ENCODE measurements at places on chromosomes 6 and 20. TPM values are rescaled to one million over a fixed set of nuclear protein-coding genes. Genes with fewer than 3 reads are reported as not detected.

DNA sequence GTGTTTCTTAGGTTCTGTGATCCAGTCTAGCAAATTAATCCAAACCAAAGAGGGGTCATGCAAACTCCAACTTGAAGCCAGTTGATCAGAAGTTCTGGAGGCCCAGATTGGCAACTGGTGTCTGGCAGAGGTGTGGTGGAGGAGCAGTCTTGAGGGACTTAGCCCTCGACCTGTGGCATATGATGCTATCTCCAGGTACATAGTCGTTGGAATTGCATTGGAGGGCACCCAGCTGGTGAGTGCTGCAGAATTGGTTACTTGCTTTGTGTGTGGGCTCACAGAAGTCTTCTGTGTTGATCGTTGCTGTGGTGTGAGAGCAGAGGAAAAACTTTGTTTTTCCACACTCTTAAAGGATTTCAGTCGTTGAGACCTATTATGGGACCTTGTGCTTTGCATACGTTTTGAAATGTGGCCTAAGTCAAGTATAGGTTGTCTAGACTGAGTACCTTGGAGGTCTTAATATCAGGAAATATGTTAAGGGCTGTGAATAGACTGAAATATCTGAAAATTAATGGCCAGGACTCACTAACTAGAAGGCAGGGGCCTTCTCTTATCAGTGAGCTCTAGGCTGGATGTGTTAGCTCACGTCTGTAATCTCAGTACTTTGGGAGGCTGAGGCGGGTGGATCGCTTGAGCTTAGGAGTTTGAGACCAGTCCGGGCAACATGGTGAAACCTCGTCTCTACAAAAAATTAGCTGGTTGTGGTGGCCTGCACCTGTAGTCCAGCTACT, 7.8 kb downstream of the PANK2 start:
- no peak for DNase-seq

- DNase-seq, result no peak
Measured at GRCh38 chr6:150638765-150639164, 39.1 kb downstream of the PLEKHG1 start.

- peak; percentile 61 for DNase-seq
Measured at GRCh38 chr6:80608881-80609280, 502.4 kb downstream of the BCKDHB start.

GRCh38 chr6:116528780-116529179, 16.7 kb downstream of the TRAPPC3L start:
- no peak for DNase-seq

DNA sequence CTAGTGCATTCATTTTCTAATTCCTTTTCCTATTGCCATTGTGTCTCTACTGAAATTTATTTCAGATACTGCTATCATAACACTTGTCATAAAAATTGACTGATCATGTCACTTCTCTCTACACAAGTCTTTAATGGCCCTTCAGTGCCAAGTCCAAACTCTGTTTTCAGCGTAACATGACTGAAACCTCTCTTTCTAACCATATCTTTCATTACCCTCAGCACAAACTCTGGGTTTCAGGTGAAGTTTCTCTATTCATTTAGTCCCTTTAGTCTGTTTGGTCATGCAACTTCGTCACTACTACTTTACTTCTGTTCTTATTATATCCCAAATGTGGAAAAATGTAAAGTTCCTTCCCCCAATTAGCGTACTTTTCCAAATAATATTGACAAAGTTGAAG, 234.9 kb downstream of the OGFRL1 start:
- no peak for DNase-seq

GRCh38 chr20:31822421-31823330, 3.5 kb downstream of the MYLK2 start:
- peak; percentile 46 for DNase-seq

DNA sequence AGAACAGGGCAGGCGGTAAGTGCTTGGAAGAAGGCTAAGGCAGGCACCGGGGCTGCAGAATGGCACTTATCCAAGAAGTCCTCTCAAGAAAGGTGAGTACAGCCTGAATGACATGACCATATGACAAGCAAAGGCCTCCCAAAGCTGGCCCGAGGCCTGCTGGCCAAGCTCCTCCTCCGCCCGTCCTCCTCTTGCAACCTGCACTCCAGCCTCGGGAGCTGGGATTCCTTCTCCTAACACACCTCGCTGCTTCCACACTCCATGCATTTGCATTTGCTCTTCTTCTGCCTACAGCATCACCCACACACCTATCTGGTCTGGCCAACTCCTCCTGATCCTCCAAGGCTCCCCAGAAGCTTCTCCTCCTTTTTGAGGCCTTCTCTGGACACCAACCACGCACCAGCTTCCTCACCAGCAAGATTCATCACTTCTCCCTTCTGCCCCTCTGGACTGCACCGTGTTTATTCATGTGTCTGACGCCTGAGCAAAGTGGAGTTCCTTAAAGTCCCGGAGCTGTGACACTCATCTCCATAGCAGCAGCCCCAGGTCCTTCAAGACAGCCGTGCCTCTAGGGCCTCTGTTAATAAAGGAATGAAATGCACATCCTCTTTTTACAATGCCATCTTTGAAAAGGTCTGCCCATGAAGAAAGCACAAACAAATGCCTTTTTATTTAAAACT, 32.3 kb downstream of the CNKSR3 start:
- no peak for DNase-seq

GRCh38 chr20:63343460-63344445, 17.4 kb downstream of the CHRNA4 start:
- DNase-seq, result no peak

DNA sequence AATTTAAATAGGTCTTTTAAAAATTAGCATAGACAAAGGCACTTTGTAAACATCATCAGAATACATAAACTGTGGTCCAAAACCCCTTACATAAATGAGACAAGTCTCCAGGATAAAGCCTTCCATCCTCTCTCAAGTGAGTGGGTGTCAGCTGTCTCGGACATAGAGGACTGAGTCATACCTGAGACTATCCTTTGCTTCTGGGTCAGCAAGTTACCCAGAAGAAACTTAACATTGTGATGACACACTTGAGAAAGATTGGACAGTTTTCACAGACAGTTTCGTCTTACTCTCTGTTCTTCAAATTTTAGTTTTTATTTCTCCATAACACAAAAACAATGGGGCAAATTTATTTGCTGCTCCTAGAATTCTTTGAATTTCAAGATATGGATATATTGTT, 838.0 kb downstream of the DHX35 start:
- DNase-seq, result peak; percentile 19

- DNase-seq, result no peak
Measured at GRCh38 chr20:6663751-6664388, 103.6 kb upstream of the BMP2 start.

DNA sequence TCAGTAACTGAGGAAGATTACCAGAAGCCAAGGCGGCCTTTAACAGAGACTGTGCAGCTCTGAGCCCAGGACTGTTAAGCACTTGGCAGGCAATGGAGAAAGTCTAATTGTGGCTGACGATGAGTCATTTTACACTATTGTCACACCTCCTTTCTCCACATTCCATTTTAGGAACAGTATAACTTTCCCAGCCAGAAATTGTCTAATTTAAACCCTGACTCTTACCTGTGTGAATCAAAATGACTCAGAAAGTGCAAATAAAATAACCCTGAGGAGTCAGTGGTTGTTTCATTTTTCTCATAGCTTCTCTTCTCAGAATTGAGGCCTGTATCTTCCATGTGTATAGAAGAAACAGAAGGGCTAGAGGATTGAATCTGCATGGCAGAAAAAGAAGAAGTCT, 40.0 kb upstream of the OPN5 start:
- peak; percentile 35 for DNase-seq

DNA sequence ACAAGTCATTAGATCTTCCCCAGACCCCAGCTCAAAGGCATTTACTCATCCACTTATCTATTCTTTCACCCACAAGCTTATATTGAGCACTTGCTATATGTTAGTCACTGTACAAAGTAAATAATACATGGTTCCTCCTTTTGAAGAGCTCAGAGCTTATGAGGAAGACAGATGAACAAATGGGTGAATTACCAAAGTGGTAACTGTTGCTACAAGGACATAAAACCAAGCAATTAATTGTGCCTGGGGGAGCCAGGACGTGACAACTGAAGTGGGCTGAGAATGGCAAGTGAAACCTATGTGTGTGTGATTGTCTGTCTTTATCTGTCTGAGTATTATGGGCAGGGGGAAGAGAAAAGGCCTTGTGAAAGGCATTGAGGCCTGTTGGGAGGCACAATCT, 45.6 kb upstream of the AKIRIN2 start:
- DNase-seq, result no peak

DNA sequence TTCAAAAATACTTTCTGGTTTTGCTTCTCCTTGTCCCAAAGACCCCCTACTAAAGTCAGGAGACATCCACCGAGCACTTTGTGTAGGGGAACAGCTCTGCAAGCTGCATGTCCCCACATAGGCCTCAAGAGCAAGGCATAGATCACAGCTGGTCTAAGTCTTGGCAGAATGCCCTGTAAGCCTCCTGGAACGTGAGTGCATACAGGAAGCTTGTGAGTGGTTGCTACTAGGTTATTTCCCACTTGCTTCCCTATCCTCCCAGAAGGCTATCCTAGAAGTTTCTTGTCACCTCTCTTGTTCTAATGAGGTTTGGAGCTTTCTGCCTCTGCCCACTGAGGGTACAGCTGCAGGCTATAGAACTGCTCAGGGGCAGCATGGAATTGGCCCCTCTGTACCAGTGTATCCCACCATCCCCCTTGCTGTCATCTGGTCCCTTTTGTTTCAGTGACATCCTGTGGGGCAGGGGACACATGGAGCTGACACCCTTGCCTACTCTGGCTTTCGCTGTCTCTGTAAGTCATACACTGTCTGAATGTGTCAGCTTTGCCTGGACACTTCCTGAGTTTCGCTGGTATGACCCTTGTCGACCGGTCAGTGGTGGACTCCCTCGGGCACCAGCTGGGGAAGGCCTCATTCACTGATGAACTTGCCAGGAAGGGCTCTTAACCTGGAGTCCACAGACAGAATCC, 35.6 kb upstream of the KCNK16 start:
- peak; percentile 32 for DNase-seq

DNA sequence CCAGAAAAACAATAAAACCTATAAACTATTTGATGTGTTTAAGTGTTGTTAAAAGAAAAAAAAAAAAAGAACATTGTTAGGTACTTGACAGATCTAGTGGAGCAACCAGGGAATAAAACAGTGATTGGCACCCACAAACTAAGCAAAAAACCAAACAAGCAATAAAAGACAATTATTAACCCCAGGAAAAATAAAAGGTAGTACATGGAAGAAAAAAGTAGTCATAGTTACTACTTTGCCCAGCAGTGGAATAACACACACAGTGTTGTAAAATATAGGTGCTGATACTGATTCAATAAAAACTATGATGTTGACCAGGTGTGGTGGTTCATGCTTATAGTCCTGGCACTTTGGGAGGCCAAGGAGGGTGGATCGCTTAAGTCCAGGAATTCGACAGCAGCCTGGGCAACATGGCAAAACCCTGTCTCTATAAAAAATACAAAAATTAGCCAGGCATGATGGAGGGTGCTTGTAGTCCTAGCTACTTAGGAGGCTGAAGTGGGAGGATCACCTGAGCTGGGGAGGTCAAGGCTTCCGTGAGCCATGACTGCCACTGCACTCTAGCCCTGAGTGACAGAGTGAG, 43.9 kb downstream of the PIGU start:
- no peak for DNase-seq

- DNase-seq, result no peak
Measured at GRCh38 chr6:125714441-125715090, 34.9 kb upstream of the HEY2 start.

DNA sequence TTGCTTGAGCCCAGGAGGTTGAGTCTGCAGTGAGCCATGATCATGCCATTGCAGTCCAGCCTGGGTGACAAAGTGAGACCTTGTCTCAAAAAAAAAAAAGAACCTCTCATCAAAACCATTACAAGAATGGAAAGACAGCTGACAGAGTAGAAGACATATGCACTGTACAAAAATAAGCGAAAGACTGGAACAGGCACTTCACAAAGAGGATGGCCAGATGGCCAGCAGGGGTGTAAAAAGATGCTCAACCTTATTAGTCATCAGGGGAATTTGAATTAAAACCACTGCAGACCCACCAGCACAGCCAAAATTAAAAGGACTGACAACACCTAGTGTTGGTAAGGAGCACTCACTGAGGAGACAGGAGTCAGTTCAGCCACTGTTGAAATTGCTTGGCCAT, 13.5 kb upstream of the TAF4 start:
- no peak for DNase-seq

DNA sequence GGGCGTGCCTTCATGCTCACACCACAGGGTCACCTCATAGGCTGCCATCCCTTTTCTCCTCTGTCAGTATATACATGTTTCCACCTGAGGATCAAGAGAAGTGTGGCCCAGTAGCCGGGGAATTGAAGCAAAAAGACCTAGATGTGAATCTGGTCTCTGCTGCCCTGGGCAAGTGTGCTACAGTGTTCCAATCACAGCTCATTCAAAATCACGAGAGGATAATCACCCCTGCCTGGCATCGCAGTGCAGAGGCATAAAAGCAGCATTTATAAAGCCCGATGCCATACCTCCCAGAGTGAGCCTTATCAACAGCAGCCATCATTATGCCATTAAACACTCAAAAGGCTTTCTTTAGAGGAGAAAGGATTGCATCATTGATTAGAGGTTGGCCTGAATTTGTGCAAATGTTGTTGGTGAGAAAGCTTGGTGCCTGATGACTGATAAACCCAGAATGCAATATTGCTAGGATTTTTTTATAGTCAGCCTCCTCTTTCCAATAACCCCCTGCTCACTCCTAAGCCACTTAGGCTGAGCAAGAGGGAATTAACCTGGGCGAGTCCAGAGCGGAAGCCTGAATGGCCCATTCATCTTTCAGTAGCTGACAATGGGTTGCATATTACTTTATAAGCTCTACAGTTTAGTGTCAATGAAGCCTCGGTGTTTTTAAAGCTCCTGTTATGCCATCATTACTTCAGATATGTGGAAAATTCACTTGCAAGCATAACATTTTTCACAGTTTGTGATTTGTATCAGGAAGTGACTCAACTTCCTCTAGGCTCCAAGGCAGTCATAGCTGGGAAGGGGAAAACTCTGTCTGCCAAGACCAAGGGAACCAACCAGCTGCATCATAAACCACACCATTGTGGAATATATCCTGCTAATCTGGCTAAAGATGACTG, 92.5 kb upstream of the NXT1 start:
- DNase-seq, result peak; percentile 90

DNA sequence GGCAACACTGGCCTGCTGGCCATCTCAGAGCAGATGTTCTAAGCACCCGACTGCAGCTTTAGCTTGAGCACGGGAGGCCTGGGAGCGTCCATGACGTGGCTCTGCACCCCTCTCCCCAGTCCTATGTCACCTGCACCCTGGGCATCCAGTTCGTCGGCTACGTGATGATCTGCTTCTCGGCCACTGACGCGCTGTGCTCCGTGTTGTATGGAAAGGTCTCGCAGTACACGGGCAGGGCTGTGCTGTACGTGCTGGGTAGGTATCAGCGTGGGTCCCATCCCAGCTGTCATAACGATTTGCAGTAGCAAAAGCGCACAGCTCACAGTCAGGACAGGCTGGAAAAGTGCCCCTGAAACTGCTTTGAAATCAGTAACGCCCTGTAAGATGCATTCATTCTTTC, 14.7 kb downstream of the UNC93A start:
- DNase-seq, result no peak

The RFX6 gene
- total RNA-seq, result not detected

The E2F1 gene
- 56.2 TPM for total RNA-seq

The EEF1A2 gene
- total RNA-seq, result 0.32 TPM

The RBM24 gene
- total RNA-seq, result 60.7 TPM

The ARFGEF3 gene
- total RNA-seq, result under 0.01 TPM

The TMC2 gene
- total RNA-seq, result not detected

The SMOC2 gene
- not detected for total RNA-seq

The PAX1 gene
- not detected for total RNA-seq

The DNAH8 gene
- not detected for total RNA-seq

The PRDM13 gene
- total RNA-seq, result under 0.01 TPM

The SLC26A8 gene
- total RNA-seq, result not detected

The LINC00237 gene
- total RNA-seq, result not detected

The NOTCH4 gene
- 0.26 TPM for total RNA-seq

The SLC24A3 gene
- 0.06 TPM for total RNA-seq

The LY6G6D gene
- not detected for total RNA-seq

The DEFB115 gene
- not detected for total RNA-seq

Measured in LHCN-M2 (cell line).